ENCODE measurements at places on chromosomes 5 and 9.

GRCh38 chr5:96658272-96658671, 3.9 kb upstream of the CAST start:
- DNase-seq = no peak

GRCh38 chr9:93958819-93959682, 3.9 kb upstream of the BARX1 start:
- DNase-seq = no peak

DNA sequence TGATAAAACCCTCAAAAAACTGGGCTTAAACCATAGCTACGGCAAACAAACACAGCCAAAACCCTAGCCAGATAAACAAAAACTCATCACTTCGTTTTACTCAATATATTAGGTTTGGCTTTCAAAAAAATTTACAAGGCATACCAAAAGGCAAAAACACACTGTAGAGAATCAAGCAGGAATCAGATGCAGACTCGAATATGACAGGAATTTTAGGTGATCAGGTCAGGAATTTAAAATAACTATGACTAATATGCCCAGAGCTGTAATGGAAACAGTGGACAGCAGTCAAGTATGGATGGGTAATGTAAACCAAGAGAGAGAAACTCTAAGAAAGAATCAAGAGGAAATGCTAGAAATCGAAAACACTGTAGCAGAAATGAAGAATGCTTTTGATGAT, 26.5 kb upstream of the DOCK2 start:
- DNase-seq = no peak

- peak; percentile 57 for DNase-seq
Observed at GRCh38 chr5:181246276-181247049, 2.8 kb upstream of the RACK1 start.

- no peak for DNase-seq
Observed at GRCh38 chr5:65928322-65928752, 2.0 kb downstream of the ERBIN start.

DNA sequence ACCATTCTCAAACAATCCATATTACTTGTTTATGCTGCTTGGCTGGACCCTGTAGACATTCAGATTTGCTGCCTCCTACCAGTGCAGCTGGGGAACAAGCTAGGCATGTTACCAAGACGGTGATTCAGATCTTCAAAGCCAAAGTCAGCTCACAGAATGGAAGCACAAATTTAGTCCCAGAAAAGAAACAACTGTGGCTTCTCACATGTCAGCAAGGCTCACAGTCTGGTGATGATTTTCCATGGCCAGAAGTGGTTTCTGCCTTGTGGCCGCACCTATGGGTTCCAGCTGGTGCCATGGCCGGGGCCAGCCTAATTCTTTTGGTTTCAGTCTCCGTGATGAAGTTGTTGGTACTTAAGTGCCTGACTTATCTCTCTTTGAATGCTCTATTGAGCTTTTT, 182.2 kb downstream of the TMC1 start:
- DNase-seq = no peak

GRCh38 chr5:61767231-61768080, 435.4 kb downstream of the ZSWIM6 start:
- no peak for DNase-seq

- no peak for DNase-seq
Observed at GRCh38 chr5:37184748-37185364, 64.3 kb downstream of the CPLANE1 start.

GRCh38 chr9:20065796-20066700, 277.2 kb upstream of the SLC24A2 start:
- DNase-seq = no peak

- DNase-seq = no peak
Observed at GRCh38 chr9:81826517-81826906, 101.7 kb upstream of the SPATA31D4 start.

- no peak for DNase-seq
Observed at GRCh38 chr9:1709347-1709746, 305.8 kb upstream of the SMARCA2 start.

DNA sequence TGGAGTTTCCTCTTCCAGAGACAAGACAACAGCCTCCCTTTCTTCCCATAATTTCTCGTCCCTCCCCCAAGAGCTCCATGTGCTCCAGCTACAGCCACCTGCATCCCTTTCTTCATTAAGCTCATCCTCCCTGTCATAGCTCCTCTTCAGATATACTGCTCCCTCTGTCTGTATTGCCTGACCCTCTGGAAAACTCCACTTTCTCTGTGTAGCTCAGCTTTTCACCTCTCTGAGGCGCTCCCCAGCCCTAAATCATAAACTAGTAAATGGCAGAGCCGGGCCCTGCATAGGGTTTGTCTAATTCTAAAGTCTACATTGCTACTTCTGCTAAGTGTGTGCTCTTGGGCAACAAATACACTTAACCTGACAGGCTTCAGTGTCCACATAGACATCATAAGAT, 8.8 kb upstream of the PLIN2 start:
- DNase-seq = no peak

GRCh38 chr5:26034813-26035212, 1003.6 kb downstream of the CDH9 start:
- no peak for DNase-seq

GRCh38 chr9:10957878-10958277, 345.1 kb upstream of the PTPRD start:
- DNase-seq = no peak
